ENCODE measurements at places on chromosomes 16 and 17.

- peak; percentile 6 for DNase-seq
Observed at GRCh38 chr17:5381542-5381941, 37.9 kb downstream of the NUP88 start.

- no peak for DNase-seq
Observed at GRCh38 chr16:11697319-11697718, 29.1 kb downstream of the SNN start.

DNA sequence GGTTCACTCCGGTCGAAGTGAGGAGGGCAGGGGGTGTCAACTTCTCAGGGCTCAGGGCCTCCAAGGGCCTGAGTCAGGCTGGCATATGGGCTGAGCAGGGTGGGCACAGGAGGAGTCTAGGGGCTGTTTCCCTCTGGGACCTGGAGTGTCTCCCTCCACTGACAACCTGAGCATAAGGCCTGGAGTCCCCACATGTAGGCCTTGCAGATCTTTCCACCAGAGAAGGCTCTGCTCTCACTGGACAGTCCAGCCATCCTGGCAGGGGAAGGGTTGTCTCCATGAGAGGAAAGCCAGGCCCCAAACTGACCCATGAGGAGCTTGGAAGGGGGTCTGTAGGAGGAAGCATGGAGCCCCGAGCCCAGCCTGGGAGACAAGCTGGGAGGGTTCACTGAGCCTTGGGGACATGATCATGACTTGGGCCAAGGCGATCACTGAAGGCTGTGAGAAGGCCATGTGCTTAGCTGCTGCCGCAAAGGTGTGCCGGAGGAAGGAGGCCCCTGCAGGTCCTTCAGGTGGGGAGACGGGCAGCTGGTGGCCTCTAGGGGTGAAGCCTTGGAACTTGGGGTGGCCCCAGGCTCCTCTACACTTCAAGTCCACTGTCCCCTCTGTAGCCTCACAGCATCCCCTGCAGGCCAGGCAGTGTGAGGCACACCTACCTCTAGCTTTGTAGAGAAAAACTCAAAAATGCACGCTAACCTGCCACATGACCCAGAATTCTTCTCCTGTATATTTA, 9.9 kb downstream of the CMTM2 start:
- peak; percentile 37 for DNase-seq

DNA sequence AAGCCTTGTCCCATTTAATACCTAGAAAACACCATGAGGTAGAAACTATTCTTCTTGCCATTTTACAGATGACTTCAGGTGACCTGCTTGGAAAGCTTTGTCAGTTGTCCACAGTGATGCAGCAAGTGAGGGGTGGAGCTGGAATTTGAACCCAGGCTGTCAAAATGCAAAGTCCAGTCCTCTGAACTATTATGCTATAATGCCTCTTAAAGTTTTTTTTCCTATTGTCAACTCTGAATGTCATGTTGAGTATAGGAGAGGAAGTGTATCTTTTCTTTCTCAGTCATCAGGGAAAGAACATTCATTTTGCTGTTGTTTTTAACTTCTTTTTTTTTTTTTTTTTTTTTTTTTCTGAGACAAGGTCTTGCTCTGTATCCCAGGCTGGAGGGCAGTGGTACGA, 525.6 kb downstream of the XYLT1 start:
- no peak for DNase-seq

GRCh38 chr17:63785556-63785955, 11.6 kb downstream of the DDX42 start:
- DNase-seq = peak; percentile 50

GRCh38 chr17:27856676-27857432, 36.3 kb downstream of the LYRM9 start:
- DNase-seq = no peak

DNA sequence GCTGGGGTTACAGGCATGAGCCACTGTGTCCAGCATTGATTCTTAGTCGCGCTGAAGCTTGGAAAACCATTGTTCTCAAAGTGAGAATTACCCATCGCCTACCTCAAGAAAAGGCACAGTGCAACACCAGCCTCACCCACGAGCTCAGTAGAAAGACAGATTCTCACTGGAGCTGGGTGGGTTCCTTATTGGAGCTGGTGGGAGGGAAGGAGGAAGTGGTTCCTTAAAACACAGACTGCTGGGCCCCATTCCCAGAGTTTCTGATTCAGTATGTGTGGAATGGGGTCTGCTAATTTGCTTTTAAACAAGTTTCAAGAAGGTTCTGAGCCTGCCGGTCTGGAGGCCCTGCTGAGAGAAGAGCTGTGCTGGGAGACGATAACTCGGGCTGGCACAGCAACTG, 264.7 kb downstream of the ENGASE start:
- no peak for DNase-seq

GRCh38 chr16:69314534-69314933, 3.4 kb downstream of the VPS4A start:
- no peak for DNase-seq

GRCh38 chr16:22857296-22858025, 43.5 kb downstream of the HS3ST2 start:
- DNase-seq = no peak

GRCh38 chr16:71883849-71884638, at the start of gene ZNF821:
TSS of gene ZNF821 (minus strand) at chr16:71884182. CDS start at chr16:71879946, 4,236 bp downstream.
- peak; percentile 70 for DNase-seq

DNA sequence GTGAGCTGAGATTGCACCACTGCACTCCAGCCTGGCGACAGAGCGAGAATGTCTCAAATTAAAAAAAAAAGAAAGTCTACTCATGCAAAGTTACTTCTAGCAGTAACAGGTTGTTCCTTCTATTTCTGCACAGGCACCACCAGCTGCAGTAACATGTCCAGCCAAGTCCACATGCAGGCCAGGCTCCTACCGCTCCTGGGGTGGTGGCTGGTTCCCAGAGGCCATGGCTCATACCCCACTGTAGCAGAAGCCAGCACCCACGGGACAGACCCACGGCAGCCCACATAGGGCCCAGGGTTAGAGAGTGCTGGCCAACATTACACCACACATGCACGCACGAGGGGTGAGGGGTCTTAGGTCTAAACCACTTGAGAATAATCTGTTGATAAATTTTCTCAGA, 26.7 kb upstream of the TRAP1 start:
- DNase-seq = no peak

DNA sequence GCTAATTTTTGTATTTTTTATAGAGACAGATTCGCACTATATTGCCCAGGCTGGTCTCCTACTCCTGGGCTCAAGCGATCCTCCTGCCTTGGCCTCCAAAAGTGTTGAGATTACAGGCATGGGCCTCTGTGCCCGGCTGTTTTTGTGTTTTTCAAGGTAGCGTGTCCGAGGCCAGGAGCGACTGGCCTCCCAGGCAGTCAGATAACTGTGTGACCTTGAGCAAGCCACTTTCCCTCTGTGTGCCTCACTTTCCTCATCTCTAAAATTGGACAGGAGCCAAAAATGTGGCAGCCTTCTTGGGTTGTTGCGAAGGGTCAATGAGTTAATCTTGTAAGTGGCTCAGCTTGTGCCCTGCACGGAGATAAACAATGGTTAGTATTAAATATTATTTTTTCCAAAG, 2.4 kb downstream of the ABCC1 start:
- no peak for DNase-seq

DNA sequence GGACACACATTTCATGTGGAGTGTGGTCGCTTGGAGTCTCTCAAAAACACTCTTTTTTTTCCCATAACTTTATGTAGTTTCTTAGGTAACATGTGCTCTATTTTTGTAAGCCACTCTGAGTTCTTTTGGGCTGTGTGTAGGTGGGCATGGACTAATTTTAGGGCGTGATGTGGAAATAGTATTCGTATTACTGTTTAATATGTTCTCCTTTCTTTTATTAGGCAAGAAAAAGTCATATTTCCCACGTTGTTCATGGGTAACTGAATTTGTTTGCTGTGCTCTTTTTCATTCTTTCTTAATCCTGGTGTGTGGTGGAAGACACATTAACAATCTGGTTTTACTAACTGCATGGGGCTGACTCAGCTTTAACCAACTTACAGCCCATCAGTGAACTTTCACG, 27.4 kb downstream of the NDEL1 start:
- peak; percentile 77 for DNase-seq

- DNase-seq = no peak
Observed at GRCh38 chr17:64947152-64947551, 27.9 kb upstream of the LRRC37A3 start.

DNA sequence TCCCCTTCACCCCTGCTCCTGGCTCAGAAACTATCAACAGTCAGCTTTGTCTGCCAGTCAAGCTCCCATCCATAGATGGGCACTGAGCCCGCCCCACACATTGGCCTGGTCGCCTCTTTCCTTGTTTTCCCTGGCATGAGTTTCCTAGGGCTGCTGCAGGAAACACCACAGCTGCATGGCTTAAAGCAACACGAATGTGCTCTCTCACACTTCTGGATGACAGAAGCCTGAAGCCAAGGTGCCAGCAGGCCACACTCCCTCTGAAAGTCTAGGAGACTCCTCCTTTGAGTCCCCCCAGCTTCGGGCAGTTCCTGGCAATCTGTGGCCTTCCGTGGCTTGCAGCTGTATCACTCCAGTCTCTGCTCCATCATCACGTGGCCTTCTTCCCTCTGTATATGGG, 69.9 kb downstream of the TBC1D16 start:
- no peak for DNase-seq

DNA sequence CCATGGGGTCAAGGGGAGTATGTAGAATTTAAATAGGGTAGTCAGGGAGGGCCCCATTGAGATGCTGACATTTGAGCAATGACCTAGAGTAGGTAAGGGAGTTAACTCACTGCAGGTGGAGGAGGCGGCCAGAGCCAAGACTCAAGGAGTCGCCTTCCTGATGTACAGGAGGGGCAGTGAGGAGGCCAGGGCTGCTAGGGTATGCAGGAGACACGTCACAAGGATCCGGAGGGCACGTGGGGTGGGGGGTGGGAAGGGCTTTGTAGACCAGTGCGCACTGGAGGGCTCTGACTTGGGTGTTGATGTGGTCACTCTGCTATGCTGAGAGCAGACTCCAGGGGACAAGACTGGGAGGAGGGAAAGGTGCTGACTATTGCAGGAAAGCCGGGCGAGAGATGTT, 37.5 kb downstream of the SPECC1 start:
- DNase-seq = no peak

GRCh38 chr16:56625140-56625942, at the start of gene MT1E:
TSS of gene MT1E (plus strand) at chr16:56625781. CDS start at chr16:56625852, 71 bp downstream.
- DNase-seq = peak; percentile 88

DNA sequence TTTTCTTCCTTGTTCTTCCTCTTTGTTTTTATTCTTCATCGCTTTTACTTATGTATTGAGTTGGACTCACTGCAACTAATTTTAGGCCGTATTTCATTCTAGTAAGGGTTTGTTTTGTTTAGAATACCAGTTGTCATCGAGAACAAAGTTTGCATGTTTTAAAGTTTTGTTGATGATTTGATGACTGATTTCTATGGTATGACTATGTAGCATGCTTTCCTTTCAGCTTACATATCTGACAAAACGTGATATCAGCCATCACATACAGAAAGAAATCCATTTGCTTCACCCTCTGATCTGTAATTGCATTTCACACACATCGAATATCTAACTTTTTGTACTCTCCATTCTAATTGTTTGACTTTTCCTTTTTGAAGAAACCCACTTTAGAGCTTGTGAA, 4.0 kb downstream of the PRKCA start:
- DNase-seq = peak; percentile 84

DNA sequence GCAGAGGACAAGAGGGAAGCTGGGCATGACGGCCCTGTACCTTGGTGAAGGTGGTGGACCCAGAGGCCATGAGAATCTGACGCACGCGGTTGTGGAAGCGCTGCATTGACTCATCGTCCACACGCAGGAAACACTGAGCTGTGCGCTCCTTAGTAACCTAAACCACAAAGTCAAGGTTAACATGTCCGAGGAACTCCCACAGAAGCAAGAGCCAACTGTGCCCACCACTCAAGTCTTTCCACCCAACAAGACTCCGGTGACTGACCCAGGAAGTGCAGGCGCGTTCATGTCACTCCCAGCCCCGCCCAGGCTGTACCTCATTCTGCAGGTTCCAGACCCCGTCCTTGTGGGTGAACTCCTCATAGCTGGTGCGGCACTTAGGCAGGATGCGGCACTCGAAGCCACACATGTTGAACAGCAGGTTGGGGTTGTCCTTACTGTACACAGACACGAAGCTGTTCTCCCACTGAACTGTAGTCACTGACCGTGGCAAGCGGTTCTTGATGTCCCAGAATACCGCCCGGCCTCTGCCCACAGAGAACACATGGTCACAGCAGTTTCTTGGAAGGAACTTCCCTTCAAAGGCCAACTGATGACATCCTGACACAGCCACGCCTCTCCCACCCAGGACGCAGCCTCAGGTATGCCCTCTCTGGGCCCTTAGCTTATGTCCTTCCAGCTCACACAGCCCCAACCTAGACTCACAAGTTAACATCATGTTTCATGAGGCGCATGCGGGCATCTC, 11.5 kb downstream of the PRPF8 start:
- DNase-seq = no peak

GRCh38 chr17:48547808-48548522, 3.1 kb upstream of the HOXB2 start:
- DNase-seq = no peak

DNA sequence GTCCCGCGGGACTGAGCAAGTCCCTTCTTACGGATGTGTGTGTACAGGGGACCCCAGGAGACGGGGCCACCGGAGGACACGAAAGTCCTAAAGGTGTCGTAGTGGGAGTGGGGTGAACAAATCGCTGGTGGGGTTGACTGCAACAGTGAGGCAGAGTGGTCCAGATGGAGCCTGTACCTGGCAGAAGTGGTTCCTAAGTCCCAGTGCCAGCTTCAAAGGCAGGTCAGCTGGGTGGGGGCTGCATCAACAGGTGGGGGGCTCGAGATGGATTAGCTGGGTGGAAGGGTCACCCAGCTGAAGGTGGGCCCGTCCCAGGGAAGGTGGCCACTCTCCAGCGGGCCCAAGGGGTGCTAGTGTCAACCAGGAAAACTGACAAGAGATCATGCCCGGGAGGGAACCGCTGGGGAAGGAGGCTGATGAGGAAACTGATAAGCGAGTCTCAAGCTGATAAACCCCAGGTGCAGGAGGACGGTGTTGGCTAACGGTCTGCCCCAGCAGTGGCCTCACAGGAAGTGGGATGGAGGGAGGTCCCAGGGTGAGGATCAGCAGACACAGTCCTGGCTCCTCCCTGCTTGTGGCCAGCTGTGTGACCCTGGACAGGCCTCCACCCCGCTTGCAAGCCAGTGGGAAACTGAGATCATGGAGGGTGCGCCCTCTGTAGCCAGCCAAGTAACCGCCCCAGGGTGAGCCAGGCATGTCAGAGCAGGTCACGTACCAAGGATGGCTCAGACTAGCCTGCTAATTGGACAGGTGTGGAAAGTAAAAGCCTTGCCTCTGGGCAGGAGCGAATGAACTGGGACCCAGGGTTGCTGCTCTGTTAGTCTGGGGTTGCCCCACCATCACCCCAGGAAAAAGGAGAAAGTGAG, 1.0 kb downstream of the ORAI3 start:
- DNase-seq = peak; percentile 86

DNA sequence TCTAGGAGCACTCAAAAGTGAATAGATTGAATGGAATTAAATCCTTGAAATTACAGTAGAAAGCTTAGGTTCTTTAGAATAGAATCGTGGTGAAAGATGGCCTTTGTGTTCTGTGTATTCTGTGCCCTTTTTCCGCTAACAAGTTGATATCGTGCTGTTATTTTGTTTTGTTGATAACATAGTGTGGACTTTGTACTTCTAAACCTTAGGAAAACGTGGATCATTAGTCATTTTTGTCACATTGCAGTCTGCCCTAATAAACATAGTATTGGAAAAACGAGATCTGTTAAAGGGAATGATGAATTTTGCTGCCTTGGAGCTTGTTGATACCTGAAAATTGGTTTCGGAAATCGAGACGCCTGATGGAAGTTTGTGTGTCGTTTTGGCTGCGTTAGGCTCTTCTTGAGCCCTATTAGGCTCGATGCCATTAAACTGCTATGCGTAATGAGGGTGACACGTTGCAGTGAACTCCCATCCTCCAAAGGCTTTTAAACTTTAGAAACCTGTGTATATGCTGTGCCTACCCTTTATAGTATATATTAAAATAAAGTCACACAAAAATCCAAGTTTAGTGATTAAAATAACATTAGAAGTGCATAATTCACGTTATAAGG, 145.7 kb downstream of the PRKCA start:
- no peak for DNase-seq

Data from EH (cell line).